ENCODE measurements at places on chromosomes 7 and 10.

GRCh38 chr10:15236340-15236739, 67.8 kb upstream of the NMT2 start:
- no peak for DNase-seq

DNA sequence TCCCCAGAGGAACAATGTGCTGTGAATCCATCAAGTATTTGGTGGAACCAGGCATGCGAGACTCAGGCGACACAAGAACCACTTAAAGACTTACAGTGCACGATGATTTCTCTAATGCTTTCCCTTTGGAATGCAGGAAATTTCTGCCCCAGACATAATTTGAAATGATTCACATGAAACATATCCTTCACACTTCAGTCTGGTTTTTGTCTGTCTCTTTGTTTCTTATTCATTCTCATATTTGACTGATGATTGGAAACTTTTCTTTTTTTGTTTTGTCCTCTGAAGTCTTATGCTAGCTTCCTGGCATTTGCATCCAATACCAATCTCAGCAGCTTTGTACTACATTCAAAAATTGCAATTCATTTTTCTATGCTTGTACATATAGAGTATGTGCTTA, 502.8 kb downstream of the PHTF2 start:
- no peak for DNase-seq

- DNase-seq: peak; percentile 87
Measured at GRCh38 chr10:86376852-86377796, 10.5 kb upstream of the GRID1 start.

GRCh38 chr10:79050896-79051555, 17.7 kb upstream of the ZMIZ1 start:
- no peak for DNase-seq

DNA sequence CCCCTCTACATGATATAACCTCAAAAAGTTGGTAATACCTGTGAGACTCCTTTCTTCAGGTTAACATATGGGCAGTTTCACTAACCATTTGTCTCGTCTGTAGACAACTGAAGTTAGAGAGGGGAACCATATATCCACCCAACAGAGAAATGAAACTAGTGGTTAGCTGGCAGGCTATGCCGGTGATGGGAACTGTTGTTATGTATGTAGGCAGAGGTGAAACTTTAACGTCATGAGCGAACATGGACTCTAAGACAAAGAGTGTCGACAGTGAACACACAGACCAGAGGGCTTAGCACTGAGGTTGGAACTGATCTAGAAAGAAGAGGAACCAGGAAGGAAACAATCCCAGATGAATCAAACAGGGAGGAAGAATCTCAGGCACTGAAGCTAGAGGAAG, 112.4 kb downstream of the ELMO1 start:
- no peak for DNase-seq

GRCh38 chr7:76054123-76055120, 6.5 kb downstream of the MDH2 start:
- no peak for DNase-seq
